Stimulated activated CD4-positive, alpha-beta T cell treated with anti-CD3 and anti-CD28 coated beads, Interleukin-1b, Interleukin-23, amount 100 ng/mL, for 1 hour (primary cell): ENCODE measurements at places on chromosomes 11 and 22.
A peak's percentile ranks its signal among the peaks of the same experiment; 100 is the strongest.

DNA sequence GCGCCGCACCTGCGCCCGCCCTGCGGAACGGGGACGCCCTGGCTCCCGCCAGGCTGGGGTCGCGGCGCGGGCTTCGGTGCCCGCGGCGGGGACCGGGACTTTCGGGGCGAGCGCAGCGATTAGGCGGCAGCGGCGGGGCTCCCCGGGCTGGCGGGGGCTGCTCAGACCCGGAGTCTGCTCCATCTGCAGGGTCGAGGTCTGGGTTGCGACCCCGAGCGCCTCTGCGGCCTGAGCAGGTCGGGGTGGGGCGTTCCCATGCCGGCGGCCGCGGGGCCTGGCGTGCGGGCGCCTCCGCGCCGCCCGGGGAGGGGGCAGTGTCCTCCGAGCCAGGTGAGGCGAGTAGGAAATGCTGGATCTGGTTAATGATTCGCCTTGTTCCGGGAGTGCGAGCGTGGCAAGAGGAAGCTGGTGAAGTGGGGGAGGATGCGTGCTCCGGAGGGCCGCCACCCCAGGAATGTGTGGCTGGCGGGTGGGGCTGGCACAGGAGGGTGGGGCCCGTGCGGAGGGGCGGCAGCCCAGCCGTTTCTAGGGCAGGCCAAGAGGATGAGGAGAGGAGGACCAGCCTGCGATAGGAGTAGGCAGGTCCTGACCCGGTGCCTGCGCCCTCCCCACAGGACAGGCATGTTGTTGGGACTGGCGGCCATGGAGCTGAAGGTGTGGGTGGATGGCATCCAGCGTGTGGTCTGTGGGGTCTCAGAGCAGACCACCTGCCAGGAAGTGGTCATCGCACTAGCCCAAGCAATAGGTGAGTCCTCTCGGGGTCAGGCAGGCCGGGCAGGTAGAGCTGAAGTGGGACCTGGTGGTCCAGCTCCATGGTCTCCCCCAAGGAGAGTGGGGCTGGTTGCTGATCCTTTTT, 606 bp downstream of the RASSF7 start:
- no peak for DNase-seq

DNA sequence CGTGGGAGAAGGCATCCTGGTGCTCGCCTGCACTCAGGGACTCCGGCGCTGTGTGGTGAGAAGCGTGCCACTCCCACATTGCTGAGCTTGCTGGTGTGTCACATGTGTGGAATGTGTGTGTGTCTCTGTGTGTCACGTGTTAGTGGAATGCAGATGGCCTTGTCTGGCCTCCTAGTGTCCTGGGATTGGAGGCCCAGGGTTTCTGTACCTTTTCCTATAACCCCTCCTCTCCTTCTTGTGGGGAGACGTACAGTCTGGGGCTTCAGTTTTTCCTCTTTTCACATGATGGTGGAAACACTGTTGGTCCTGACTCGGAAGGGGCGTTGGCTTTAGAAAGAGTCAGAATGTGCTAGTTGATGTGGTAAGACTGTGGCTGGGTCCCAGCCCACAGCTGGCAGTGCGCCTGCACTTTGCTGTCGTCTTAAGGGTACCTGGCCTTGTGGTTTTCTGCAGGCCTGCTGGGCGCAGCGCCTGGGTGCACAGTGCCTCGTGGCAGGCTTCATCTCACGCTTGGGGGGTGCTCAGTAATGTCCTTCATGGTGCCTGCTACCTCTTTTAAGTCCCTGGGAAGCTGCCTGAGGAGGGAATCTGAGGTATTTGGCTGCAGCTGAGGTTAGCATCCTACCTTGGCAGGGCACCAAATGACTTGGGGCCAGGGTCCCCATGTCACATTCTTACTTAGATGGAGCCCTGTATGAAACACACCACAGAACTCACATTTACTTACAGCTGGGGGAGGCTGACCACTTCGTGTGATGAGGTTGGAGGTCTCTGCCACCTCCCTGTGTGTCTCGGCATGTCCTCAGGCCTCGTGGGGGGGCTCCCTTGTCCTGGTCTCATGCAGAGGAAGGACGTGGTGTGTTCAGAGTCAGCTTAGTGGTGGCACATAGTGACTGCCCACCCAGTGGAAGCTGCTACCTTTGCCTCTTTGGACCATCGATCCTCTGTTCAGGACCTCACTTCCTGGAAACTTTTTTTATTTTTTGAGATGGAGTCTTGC, 61.9 kb downstream of the MED15 start:
- DNase-seq = peak; percentile 65

GRCh38 chr11:102361086-102362031, 14.3 kb downstream of the BIRC2 start:
- no peak for DNase-seq

DNA sequence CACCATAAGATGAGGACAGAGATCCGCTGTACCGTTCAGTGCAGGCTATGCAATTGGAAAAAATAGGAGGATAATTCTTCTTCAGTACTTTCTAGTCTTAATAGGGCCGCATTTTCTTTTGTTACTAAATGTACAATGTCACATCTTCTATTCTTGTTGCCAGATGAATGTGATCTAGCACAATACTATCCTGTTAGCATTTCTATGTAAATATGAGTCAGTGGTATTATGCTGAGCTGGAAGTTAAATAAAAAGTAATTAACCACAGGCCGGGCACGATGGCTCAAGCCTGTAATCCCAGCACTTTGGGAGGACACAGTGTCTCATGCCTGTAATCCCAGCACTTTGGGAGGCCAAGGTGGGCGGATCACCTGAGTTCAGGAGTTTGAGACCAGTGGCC, 24.4 kb upstream of the BIRC3 start:
- no peak for DNase-seq

- no peak for DNase-seq
Measured at GRCh38 chr11:77589521-77590193, at the start of gene AQP11. AQP11 (plus strand) TSS chr11:77589953; CDS start chr11:77589993, 40 bp downstream.

- DNase-seq = no peak
Measured at GRCh38 chr22:33652615-33653014, 267.7 kb downstream of the LARGE1 start.

DNA sequence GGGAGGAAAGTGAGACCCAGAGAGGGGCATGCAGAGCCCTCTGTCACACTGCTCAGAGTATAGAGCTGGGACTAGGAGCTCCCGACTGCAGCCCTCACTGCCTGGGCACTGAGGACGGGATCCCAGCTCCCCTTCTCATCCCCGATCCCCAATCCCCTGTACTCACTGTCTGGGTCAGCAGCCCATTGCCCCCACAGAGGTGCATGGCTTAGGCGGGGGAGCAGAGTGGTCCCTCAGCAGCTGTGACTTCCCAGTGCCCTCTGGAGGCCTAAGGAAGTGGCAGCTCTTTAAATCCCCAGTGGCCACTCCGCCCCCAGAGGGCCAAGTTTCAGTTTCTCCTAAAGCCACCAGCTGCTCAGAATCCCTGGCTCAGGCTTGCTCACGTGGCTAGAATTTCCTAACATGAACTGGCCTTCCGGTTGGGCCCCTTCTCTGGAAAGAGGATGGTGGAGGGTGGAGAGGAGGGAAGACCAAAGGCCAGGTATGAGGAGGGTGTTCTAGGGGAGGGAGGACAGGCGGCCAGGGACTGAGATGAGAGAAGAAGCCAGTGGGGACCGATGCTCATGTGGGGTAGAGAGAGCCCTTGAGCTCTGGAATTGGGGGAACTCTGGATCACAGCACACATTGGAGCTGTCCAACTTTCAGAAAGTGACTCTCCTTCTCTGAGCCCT, at the start of gene BATF2:
Gene BATF2, minus strand, starts transcription at position 262 of the 671 bp plus-strand sequence. Its CDS starts 57 bp downstream, at position 205.
- no peak for DNase-seq

GRCh38 chr11:134503596-134503995, 91.6 kb upstream of the B3GAT1 start:
- no peak for DNase-seq

DNA sequence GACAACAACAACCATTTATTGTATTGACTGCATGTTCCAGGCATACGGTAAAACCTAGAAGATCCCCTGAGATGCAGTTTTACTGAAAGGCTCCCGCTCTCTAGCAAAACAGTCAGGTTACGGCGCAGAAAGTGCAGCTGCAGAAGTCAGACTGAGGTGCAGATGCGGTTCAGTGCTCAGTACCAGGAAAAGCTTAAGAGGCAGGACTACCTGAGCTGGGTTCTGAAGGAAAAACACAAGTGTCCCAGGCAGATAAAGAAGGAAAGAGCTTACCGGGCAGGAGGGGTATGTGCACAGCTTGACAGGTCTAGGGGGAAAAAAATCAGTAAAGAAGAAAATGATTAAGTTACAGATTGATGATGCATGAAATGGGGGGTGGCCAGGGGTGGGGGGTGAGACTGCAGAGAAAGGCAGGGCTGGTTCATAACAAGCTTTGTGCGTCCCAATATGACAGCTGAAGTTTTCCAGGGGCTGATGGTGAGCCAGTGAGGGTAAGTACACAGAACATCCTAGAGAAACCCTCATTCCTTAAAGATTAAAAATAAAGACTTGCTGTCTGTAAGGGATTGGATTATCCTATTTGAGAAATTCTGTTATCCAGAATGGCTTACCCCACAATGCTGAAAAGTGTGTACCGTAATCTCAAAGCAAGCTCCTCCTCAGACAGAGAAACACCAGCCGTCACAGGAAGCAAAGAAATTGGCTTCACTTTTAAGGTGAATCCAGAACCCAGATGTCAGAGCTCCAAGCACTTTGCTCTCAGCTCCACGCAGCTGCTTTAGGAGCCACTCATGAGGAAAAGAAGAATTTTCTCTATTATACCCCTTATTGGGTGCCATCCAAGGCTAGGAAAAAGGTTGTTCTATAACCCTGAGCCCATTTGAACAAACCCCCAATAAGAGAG, 11.9 kb downstream of the LARGE1 start:
- DNase-seq = no peak
